Transverse colon (tissue), 4 donors: ENCODE measurements at places on chromosomes 12 and 14. TPM values are rescaled to one million over a fixed set of nuclear protein-coding genes. Genes with fewer than 3 reads are reported as not detected.

The KIAA0586 gene
- total RNA-seq, result 12.9 TPM

The SIX6 gene
- total RNA-seq, result not detected

The SOAT2 gene
- total RNA-seq, result not detected

The PROX2 gene
- total RNA-seq, result not detected

The STAC3 gene
- total RNA-seq, result 1.9 TPM

The LRRC10 gene
- total RNA-seq, result not detected

The OVCH1 gene
- total RNA-seq, result not detected

The SLC35F4 gene
- not detected for total RNA-seq

The TPPP2 gene
- total RNA-seq, result not detected

The PLCZ1 gene
- not detected for total RNA-seq

The GPRC5A gene
- 7.0 TPM for total RNA-seq

The CCDC197 gene
- total RNA-seq, result not detected

The PIP4P1 gene
- total RNA-seq, result 49.4 TPM

The LRRIQ1 gene
- total RNA-seq, result not detected

The LMNTD1 gene
- total RNA-seq, result not detected

The TAS2R14 gene
- total RNA-seq, result not detected

The RNASE3 gene
- total RNA-seq, result not detected

The KRT82 gene
- total RNA-seq, result not detected

The TAS2R20 gene
- total RNA-seq, result 5.6 TPM

The PRIM1 gene
- total RNA-seq, result 1.4 TPM

The AQP6 gene
- not detected for total RNA-seq

The SLCO1B3 gene
- total RNA-seq, result 0.14 TPM

The NPFF gene
- total RNA-seq, result not detected

The KICS2 gene
- total RNA-seq, result 3.4 TPM

The AICDA gene
- not detected for total RNA-seq
